Erythroblast (primary cell): ENCODE measurements at places on chromosomes 4 and X.

DNA sequence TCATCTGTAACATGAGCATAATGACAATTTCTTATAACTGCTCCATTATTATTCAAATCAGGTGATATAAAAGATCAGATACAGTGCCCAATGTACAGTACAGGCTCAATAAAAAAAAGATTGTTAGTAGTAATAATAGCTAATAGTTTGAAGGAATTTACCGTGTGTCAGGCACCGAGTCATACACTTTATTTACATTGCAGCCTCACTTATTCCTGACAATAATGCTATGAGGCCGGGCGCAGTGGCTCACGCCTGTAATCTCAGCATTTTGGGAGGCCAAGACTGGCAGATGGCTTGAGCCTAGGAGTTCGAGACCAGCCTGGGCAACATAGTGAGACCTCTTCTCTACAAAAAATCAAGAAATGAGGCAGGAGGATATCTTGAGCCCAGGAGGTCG lies 10.1 kb upstream of the MAP7D3 start:
- DNase-seq, result no peak

DNA sequence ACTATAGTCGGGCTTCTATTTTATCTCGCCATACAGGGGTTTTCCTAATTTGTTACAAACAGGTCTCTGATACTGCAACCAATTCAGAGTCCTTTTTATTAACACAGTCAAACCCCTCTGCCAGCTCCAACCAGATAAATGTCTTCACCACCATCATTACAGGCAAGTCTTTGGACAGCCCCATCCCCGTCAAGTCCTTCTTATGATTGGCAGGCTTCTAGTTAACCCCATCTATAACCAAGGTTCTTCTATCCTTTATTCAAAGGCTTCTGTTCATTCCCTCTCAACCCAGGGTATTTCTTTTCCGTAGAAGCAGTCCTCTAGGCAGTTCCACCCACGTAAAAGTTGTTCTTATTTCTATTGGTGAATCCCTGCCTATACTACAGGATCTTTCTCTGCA lies 29.9 kb upstream of the FOXR2 start:
- no peak for DNase-seq

- no peak for DNase-seq
Observed at GRCh38 chr4:64598066-64598465, 188.8 kb upstream of the TECRL start.

- DNase-seq, result no peak
Observed at GRCh38 chrX:72475952-72476668, 96.5 kb downstream of the HDAC8 start.

- no peak for DNase-seq
Observed at GRCh38 chr4:143254491-143255226, 69.9 kb downstream of the USP38 start.

GRCh38 chr4:166091146-166091545 lies 218.1 kb downstream of the TLL1 start:
- DNase-seq, result no peak

GRCh38 chr4:145623831-145624230 lies 4.6 kb downstream of the MMAA start:
- DNase-seq, result peak; percentile 6

- no peak for DNase-seq
Observed at GRCh38 chr4:52751487-52751911, 274 bp upstream of the ERVMER34-1 start.

DNA sequence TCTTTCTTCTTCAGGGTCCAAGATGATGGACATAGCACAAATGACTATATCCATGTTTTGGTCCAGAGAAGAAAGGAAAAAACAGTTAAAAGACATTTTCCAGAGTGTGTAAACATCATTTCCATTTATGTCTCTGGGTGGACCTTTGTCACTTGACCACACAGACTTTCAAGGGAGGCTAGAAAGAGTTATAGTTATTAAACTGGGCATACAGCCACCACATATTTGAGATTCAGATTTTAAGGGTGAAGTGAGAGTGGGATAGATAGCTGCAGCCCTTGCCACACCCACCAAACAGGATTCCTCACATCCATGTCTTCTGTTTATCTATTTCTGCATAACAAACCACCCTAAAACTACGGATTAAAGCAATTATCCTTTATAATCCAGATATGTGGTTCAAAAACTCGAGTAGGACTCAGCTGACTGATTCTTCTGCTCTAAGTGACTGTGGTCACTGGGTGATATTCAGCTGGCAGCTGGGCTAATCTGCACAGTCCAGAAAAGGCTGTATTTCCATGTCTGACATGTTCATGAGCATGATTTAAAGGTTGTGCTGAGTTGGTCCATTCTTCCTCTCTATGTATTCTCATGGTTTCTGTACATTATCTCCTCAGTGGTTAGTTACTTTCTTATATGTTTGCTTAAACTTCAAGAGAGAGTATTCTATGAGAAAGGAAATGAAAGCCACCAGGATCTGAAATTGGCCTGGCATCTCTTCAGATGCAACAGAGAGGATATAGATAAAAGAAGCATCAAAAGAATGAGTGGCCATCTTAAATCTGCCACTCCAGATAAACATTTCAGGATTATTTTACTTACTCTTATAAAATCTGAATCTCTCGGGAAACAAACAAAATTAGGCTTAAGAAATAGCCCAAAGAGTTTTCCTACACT lies 459.8 kb upstream of the CTSO start:
- DNase-seq, result no peak

DNA sequence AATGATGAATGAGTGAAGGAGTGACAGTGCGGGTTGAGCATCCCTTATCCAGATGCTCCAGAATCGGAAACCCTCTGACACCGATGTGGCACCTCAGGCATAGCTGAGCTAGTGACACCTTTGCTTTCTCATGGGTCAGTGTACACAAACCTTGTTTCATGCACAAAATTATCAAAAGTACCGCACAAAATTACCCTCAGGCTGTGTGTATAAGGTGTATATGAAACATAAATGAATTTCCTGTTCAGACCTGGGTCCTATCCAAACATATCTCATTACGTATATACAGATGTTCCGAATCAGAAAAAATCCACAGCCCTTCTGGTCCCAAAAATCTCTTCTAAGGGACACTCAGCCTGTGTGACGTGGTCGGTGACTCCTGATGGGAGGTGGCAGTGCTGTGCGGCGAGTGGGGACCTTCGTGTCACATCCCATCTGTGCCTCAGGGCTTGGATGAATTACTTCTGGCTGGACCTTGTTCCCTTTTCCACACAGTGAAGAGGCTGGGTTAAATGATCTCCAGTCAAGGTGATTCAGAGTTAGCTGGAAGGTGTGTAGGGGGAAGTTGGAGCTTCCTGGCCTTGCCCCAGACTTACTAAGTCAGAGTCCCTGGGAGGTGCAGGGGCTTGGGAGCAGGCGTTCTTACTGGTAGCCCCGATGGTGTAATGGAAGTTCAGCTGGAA lies 18.8 kb downstream of the RGS12 start:
- no peak for DNase-seq

DNA sequence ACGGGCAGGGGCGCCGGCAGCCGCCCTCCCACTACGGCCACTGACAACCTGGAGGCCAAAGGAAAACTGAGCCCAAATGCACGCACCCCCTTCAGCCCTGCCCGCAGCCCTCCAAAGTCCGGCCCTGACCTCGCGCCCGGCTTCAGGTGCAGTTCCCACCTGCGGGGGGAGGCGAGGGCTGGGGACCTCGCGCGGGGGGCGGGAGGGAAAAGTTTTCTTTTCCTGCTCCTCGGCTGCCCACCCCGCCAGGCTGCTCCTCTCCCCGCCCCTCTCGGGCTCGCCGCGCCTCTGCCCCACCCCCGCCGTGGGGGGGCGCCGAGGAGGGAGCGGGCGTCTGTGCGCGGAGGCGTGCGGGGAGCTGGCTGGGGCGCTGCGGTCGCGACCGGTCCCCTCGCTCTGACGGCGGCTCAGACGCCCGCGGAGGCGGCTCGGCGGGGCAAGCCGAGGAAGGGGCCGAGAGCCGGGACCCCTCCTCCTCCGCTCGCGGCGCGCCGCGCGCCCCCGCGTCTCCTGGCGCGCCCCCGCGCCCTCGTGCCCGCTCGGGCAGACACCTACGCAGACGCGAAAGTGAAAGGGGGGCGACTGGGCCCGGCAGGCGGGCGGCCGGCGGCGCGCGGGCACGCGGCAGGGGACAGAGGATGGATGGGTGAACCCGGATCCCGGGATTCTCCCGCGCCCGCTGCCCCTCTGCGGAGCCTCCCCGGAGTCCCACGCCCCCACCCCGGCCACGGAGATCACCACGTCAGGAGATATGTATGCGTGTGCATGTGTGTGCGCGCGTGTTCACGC lies 3.1 kb upstream of the NR3C2 start:
- peak; percentile 40 for DNase-seq

DNA sequence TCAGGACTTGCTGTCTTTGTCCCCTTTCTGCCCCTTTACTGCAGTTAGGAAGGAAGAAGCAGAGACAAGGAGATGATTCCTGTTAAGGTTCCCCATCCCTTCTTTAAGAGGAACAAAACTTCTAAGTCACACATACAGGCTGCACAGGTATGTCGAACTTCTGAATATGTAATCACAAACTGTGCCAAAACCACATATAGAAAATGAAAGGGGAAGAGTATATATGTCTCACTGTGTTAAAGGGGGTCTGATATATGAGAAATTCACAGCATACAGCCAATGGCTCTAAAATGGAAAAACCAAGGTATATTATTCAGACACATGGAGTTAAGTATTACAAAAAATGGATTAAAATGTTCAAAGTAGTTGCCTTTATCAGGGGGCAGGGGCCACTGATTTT lies 11.7 kb downstream of the CFAP97 start:
- DNase-seq, result no peak

- DNase-seq, result no peak
Observed at GRCh38 chrX:126265116-126265515, 99.0 kb upstream of the DCAF12L2 start.

- no peak for DNase-seq
Observed at GRCh38 chrX:50877310-50877709, 33.2 kb upstream of the BMP15 start.

DNA sequence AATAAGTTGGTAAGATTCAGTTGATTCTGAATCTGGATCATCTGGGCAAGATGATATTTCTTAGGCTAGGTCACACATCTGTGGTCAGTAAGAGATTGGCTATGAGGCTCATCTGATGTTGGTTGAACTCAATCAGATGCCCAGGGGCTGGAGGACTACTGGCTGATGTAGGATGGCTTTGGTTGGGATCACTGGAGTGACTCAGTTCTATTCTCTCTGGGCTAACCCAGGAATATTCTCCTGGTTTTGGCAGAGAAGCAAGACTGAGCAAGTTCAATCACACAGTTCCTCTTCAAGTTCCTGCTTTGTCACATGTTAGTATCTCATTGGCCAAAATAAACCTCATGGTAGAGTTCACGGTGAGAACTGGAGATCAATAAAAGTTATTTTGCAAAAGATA lies 902.3 kb upstream of the SLIT2 start:
- no peak for DNase-seq

DNA sequence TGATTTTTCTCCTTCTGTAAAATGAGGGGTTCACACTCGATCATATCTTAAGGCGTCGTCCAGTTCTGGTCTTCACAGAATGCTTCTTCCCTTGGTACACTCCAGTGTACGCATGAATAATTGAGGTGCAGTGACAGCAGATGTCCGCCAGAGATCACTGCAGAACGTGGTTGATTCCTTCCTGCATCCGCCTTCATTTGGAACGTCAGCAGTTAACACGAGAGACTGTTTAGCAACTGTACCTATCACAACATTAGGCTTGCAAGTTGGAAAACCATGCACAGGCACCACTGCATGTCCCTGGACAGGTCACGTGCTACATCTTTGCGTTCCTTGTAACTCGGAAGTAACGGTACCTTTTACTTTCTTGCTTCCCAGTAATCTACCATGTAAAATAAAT lies 66.0 kb upstream of the GEMIN8 start:
- no peak for DNase-seq

- DNase-seq, result no peak
Observed at GRCh38 chr4:177155454-177155853, 154.2 kb upstream of the NEIL3 start.

DNA sequence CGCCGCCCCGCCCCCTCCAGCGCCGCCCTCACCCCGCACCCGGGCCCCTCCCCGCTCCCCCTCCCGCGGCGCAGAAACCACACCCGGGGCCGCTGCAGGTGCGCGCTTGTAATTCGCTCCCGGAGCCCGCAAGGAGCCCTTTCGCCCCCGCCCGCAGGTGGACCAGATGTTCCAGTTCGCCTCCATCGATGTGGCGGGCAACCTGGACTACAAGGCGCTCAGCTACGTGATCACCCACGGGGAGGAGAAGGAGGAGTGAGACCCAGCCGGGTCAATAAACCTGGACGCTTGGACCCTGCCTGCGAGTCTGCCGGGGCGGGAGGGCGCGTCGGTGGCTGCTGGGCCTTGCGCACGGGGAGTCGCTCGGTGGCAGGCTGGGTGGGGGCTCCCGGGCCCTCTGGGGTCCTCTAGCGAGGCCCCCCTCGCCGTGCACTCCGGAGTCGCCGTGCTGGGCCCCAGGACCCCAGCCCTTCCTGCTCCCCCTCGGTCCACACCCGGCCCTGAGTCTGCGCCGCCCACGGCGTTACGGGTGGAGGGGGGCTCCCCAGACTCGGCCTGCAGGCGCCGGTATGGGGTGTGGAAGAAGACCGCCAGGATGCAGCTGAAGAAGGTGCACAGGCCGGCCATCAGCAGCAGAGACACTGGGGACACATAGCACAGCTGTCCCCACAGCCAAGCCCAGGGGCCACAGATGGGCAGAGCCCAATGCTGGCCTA lies 7.1 kb downstream of the SLC49A3 start:
- no peak for DNase-seq

GRCh38 chr4:105613306-105613705 lies 60.9 kb downstream of the ARHGEF38 start:
- no peak for DNase-seq

DNA sequence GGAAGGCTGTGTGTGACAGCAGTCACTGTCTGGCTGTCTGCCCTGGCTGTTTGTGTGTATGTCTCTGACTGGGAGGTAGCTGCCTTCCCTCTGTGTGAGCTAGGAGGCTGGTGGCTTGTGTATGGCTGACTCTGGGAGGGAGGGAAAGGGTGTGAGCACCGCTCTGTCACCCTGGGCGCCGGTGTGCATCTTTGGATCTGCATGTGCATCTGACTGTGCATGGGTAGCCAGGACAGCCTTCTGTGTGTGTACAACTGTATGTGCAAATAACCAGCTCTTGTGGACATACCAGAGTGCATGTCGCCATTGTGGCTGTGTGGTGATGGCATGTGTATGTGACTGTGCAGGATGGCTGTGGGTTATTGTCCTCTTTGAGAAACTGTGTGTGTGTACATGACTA lies 7.4 kb upstream of the ERAS start:
- no peak for DNase-seq

- DNase-seq, result no peak
Observed at GRCh38 chr4:1609901-1610790, 74.0 kb downstream of the FAM53A start.

DNA sequence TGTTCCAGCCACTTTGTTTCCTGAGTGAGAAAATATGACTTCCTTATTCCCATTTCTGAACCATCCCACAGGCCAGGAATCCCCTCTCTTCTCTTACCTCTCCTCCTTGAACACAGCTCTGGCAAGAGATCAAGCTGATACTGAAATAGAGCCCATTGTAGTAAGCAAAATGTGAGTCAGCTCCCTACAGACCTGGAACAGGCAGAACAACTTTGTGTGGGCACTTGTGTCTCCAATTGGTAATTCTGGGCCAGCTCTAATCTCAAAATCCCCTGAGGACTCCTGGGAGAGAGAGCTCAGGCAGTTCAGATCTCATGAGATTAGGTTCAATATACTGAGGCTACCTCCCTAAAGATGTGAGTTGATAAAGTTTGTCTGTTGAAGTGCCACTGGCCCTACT lies 213.5 kb downstream of the GUCY2F start:
- no peak for DNase-seq

- DNase-seq, result no peak
Observed at GRCh38 chr4:17096692-17097091, 198.2 kb upstream of the LDB2 start.
